Mammary epithelial cell (primary cell): ENCODE measurements at places on chromosomes 5 and 9. TPM values are rescaled to one million over a fixed set of nuclear protein-coding genes. Genes with fewer than 3 reads are reported as not detected.

DNA sequence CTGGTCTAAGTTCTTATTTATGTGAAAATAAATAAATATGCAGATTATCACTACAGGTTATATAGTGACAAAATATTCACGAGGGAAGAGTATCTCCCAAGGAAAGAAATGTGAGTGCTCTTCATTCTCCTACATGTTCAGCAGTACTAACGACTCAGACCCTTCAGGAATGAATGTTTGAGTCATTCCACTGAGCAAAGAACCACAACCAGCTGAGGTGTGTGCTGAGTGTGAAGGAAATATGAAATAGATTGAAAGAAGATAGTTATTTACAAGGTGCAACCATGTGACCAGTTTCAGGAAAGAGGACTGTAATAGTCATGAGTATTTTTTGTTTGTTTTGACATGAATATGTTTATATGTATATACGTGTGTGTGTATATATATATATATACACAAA, 228.7 kb downstream of the TUSC1 start:
- peak; percentile 25 for DNase-seq

Gene PROB1
- 0.38 and 0.61 TPM in 2 replicates for total RNA-seq

Gene HSPB3
- total RNA-seq = not detected in 2 replicates

Gene EEIG1
- total RNA-seq = 23.0 TPM

Gene PHYKPL
- total RNA-seq = 14.8 and 21.2 TPM in 2 replicates

GRCh38 chr9:22237497-22238363, 208.9 kb upstream of the DMRTA1 start:
- peak; percentile 89 for DNase-seq

DNA sequence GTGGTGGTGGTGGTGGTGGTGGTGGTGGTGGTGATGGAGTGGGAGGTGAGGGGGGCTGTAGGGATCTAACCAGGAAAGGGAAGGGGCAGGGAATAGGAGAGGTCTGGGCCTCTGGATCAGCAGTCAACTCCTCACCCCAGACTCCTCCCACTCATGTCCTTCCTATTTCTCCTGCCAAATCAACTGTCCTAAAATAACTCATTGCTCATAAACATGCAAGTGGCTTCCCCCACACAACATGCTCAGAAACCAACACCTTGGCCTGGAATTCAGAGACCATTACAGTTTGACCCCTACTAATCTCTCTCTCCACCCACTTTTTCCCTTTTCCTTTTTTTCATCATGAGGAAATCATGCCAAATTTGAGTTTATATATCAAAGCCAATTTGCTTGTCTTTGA, 8.4 kb upstream of the FSD1L start:
- no peak for DNase-seq

DNA sequence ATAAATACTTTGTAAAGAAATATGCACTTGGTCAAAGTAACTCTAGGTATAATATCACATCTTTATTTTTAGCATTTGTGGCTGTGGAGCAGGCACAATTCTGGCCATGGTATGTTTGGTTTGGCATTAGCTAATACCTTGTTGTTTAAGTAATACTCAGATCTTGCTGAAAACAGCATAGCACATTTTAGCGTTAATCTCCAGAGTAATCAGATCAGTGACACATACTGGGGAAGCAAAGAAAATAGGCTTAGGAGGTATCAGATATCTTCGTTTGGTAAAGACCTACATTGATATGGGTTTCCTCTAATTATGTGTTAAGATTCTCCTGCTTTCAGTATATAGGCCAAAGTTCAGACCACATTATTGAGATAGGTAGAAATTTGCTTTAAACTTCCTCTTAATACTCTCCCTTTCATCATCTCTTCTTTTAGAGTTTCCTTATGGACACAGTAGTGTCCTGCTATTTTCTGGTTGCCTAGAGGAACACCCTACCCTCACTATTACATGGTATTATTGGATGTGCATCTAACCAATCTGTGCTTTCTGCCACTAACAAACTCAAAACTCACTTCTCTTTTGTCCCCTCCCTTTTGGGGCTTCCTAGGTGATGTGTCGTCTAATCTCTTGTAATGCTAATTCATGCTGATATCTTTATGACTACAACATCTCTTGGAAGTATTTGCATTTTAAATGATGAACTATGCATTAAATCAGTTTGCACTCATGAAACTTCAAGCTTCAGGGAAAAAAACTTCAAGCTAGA, 437.3 kb upstream of the ADAMTSL1 start:
- DNase-seq = no peak

Gene LCN10
- total RNA-seq = not detected in 2 replicates

DNA sequence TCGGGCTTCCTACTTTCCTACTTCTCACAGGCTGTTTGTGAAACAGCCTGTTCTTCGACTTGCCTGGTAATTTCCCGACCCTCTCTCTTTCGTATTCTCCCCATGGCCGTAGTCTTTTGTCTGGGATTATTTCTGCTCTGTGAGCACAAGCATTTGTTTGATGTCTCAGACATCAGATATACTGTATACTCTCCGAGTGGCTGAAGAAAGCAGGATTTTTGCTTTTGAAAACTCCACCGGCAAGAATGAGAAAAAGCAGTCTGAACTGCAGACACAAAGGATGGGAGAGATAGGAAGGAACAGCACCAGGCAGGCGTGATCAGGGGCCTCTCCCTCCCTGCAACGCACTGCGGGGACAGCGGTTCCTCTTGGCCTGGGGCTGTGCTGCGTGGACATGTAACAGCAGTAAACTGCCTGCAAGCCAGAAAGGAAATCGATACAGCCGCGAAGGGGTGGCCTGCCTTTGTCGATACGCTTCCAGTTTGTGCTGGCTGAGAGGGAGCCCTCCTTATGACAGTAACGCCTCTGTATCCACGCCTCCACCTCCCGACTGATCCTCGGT, 313.9 kb upstream of the TLE4 start:
- no peak for DNase-seq

- no peak for DNase-seq
Measured at GRCh38 chr5:54173251-54173650, 137.1 kb downstream of the ARL15 start.

DNA sequence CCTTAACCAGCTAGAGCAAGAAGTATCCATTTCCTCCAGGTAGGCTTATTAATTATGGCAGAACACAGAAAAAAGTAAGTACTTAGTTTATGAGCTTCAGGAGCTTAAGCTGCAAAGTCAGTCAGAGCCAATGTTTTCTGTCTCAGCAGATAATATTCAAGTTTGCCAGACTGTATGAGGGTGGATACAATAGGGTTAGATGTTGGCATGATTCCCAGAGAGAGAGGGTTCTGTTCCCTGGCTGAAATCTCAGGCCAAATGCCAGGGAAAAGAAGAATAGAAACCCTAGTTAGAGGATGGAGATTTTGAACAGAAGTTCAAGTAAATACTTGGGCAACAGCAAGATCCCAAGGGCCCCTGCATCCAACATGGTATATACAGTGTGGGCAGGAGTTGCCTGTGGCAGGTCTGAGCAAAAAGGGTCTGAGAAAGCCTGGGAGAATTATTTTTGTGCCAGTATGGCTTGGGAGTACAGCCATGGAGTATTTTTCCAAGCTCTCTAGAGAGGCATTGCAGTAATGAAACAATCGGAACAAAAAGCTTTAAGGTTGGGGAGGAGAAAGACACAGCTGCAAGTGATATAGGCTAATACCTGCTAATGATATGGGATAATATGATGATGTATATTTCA, 31.0 kb upstream of the ISOC1 start:
- no peak for DNase-seq

Gene SPATA31E1
- not detected for total RNA-seq

Gene CTSV
- 22.2 TPM for total RNA-seq

DNA sequence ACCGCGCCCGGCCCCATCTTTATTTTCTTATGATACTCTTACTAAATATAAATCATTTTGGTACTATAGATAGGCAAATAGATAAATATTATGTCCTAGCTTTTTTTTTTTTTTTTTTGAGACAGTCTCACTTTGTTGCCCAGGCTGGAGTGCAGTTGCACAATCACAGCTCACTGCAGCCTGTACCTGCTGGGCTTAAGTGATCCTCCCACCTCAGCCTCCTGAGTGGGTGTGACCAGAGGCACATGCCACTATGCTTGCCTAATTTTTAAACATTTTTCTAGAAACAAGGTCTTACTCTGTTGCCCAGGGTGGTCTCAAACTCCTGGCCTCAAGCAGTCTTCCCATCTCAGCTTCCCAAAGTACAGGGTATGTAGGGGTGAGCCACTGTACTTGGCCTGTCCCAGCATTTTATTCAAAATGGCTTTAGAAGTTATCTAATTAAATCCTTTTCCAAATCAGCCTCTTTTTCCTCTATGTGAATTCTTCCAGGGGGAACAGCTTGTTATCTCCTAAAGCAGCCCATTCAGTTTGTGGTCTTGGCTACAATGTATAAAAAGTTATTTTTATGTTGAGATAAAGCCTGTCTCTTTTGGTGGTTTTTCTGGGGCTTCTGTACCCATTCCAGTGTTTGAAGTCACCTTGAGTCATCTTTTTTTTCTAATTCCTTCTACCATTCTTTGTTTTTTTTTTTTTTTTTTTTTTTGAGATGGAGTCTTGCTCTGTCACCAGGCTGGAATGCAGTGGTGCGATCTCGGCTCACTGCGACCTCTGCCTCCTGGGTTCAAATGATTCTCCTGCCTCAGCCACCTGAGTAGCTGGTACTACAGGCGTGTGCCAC, 12.1 kb downstream of the MELK start:
- peak; percentile 76 for DNase-seq

Gene CDKN2B
- total RNA-seq = 50.0 TPM

DNA sequence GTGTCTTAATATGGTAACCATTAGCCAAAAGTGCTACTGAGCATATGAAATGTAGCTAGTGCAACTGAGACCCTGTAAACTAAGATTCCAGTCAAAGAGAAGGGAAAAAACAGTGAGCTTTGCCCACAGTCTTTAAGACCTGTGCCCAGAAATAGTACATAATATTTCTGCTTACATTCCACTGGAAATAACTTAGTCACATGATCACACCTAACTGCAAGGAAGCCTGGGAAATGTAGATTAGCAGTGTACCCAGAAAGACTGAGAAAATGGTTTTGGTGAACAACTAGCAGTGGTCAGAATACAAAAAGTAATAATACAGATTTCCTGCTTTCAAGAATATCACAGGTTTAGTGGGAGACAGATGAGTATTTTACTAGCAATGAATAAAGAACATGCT, 2.5 kb upstream of the CPLANE1 start:
- DNase-seq = no peak

- DNase-seq = peak; percentile 43
Measured at GRCh38 chr5:66171349-66172344, 27.5 kb downstream of the SREK1 start.

DNA sequence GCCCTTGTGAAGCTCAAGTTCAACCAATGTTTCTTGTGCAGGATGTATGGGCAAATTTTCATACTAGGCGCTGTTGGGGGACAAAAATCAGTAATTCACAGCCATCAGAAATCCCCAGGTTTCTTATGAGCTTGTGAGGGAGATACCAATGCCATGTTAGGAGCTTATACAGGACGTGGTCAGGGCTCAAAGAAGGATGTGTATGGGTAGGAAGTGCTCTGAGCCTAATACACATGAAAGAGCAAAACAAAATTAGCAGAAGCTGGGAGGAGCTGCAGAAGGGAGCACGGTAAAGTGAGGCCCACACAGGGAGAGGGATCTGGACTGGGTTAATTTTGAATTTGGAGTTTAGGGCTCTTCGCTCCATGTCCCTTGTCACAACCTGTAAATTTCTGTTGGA, 114.6 kb upstream of the MAP3K1 start:
- no peak for DNase-seq
